B cell (primary cell): ENCODE measurements at places on chromosomes 4 and X. TPM values are rescaled to one million over a fixed set of nuclear protein-coding genes. Genes with fewer than 3 reads are reported as not detected.
A peak's percentile ranks its signal among the peaks of the same experiment; 100 is the strongest.

DNA sequence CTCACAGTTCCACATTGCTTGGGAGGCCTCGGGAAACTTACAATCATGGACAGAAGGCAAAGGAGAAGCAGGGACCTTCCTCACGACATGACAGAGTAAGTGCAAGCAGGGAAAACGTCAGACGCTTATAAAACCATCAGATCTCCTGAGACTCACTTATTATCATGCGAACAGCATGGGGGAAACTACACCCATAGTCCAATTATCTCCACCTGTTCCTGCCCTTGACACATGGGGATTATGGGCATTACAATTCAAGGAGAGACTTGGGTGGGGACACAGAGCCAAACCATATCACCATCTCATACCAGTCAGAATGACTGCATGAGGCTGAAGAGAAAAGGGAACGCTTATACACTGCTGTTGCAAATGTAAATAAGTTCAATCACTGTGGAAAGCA is 1066.9 kb upstream of the PCDH7 start:
- DNase-seq = no peak

DNA sequence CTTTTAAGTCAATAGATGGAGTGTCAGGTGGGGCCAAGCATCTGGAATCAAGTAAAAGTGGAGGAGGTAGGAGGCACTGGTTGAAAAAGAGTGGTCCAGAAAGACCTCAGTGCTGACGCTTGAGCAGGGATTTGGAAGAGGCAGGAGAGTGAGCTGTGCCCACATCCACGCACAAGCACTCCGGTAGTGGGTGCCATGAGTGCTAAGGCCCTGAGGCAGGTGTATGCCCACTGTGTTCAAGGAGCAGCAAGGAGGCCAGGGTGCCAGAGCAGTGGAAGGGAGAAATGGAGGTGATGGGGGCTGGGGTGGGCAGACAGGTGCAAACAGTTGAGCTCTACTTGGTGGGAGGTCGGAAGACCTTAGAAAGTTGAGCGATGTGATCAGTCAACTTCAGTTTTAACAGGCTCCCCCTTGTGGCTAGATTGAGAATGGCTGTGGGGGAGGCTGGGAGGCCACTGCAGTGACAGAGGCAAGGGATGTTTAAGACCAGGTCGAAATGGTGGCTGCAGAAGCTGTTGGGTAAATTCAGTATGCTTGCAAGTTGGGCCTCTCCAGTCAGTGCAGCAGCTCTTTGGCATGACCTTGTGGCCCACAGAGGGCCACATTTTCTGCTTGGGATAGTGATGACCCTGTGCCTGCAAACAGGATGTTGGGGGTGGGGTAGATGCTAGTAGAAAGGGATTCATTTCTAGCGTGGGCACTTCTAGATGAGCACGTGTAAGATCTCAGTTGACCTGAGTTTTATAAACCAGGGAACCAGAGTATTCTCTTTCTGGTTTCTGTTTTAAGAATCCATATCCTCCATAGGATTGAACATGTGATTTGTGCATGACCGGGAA is 12.7 kb downstream of the TKTL1 start:
- DNase-seq = peak; percentile 84

- DNase-seq = peak; percentile 45
Measured at GRCh38 chrX:37785569-37785968, 5.7 kb downstream of the CYBB start.

DNA sequence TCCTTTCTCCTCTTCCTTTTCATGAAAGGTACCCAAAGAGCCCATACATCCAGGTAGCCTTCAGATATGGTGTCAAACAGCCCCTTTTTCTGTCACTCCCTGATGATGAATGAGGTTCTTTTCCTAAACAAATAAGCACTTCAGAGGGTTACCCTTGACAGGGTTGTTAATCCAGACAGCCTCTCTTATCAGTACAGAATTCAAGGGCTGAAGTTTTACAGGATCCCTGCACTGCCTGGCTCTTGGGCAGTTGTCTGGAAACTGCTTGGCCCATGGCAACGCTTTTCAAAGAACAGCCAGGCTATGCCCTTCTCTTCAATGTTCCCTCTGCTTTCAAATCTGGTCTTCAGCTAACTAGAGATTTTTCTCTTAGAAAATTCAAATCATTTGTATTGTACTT is 352.6 kb upstream of the FAM241A start:
- no peak for DNase-seq

- DNase-seq = no peak
Measured at GRCh38 chr4:7598939-7599790, 164.4 kb upstream of the PSAPL1 start.

DNA sequence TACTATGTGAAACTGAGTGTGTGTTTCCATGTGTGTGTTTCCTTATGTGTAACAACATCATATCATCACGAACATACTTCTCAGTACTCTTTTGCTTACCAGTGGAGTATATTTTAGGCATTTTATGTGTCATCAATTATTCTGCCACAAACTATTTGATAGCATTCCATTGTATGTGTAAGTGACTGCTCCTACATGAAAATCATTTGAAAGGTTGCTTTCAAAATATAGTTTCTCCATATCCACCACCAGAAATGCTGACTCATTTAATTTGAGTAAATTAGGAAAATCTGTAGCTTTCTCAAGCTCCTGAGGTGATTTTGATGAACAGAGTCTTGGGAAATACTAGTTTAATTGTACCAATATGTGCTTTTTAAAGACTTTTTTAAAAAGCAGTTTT is 376.2 kb downstream of the PCDH18 start:
- no peak for DNase-seq

GRCh38 chrX:149124526-149125108 is 380.5 kb downstream of the IDS start:
- no peak for DNase-seq

- no peak for DNase-seq
Measured at GRCh38 chr4:126599746-126600145, 1033.0 kb upstream of the INTU start.

DNA sequence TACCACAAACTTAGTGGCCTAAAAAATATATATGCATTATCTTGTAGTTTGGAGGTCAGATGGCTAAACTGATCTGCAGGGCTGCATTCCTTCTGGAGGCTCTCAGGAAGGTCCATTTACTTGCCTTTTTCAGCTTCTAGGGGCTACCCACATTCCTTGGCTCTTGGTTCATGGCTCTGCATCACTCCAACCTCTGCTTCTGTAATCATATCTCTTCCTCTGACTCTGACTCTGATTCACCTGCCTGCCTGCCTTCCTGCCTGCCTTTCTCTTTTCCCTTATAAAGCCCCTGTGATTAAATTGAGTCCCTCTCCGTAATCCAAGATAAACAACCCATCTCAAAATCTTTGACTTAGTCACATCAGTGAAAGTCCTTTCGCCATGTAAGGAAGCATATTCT is 25.0 kb upstream of the FRMPD4 start:
- DNase-seq = no peak

- DNase-seq = no peak
Measured at GRCh38 chr4:38582445-38582844, 81.6 kb upstream of the KLF3 start.

The PTCHD1 gene
- not detected in 2 replicates for total RNA-seq

The SLC6A14 gene
- not detected in 2 replicates for total RNA-seq
